ENCODE measurements at places on chromosomes 7 and 10. TPM values are rescaled to one million over a fixed set of nuclear protein-coding genes. Genes with fewer than 3 reads are reported as not detected.

The RGR gene
- not detected for total RNA-seq

The LRMDA gene
- total RNA-seq = 4.5 TPM

The GCK gene
- total RNA-seq = 3.7 TPM

DNA sequence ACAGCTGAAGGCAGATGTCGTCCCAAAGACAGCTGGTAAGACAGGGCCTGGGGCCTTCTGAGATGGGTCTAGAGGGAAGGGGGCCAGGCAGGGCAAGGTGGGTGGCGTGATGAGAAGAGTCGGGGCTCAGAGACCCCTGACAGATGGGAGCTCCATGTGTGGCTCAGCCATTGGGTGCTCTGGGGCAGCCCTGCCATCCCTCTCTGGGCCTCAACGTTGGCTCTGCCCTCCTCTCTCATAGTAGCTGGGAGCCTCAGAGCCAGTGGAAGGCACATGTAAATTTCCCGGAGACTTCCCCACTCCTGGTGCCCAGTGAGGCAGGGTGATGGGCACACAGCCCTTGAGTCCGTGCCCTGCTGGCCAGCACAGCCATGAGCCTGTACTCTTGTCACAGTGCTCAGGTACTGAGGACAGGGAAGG, 1.8 kb downstream of the PPIF start:
- no peak for DNase-seq

DNA sequence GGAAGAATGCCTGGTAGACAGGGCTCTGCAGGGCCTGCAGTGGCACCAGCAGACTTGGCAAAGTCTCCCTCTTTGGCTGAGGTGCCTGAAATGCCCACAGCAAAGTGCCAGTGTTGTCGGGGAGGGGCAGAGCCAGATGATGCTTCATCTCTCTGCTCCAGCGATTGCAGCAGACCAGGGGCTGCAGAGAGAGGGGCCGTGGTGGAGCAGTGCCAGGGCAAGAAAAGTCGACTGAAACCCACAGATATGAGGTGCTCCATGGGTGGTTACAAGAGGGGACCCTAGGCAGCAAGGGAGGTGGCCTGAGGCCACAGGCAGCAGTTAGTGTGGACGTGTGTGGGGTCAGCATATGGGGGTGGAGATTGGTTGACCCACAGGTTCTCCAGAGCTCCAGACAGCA, 123.5 kb upstream of the SHH start:
- no peak for DNase-seq

GRCh38 chr10:61189912-61190311, 245.9 kb upstream of the RHOBTB1 start:
- DNase-seq = no peak

GRCh38 chr10:88103576-88103975, 240.2 kb downstream of the PTEN start:
- DNase-seq = no peak

DNA sequence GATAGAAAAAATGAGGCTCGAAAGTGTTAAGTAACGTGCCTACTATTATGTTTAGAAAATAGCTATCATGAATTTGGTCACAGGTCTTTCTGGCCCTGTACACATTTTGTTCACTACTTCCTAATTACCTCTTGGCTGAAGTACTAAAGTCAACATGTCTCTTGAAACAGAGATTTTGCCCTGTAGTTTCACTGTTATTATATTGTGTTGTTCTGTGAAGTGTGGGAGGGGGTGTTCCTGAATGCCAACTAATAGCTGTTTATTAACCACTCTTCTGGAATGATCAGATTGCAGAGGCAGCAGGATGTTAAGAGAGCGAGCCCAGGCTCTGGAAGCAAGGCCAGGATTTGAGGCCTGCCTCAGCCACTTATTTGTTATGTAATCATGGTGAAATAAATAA, 72.1 kb downstream of the RNF133 start:
- no peak for DNase-seq

GRCh38 chr7:3318874-3319273, 17.8 kb downstream of the SDK1 start:
- no peak for DNase-seq

GRCh38 chr10:33719005-33719703, 384.7 kb upstream of the NRP1 start:
- no peak for DNase-seq
